ENCODE measurements at places on chromosomes 5 and 9. TPM values are rescaled to one million over a fixed set of nuclear protein-coding genes. Genes with fewer than 3 reads are reported as not detected.

The ORM2 gene
- 1.4 TPM for total RNA-seq

GRCh38 chr9:22363421-22363887 is 83.2 kb upstream of the DMRTA1 start:
- DNase-seq: no peak

DNA sequence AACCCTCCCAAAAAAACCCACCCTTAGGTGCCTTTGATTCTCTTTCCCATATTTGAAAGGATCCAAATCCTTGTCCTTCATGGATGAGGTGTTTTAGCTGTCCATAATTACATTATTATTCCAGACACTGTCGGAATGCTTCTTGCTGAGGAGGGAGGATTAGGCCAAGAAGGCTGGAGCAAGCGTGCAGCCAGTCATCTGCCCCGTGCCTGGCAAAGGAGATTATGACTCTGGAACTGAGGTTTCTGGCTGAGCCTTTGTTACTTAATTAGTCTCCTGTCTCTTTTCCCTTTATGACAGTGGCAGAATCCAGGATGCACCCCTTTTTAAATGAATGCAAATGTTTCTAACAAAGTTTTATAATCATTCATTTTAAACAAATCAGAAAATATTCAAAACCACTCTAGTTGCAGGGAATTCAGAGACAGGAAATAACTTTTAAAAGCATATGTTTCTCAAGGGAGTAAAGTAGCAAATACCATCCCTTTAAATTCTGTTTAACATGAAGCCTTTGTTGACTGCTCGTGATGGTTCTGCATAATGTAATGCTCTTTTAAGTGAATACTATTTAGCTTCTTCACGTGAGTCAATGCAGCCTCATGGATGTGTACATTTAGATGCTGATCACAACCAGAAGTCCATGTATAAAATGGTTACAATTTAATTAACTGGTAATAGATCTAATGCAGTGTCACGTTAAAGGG is 69.8 kb downstream of the GALNT10 start:
- no peak for DNase-seq

GRCh38 chr9:128068386-128069205 is 564 bp downstream of the SLC25A25 start:
- no peak for DNase-seq

The HABP4 gene
- 7.5 TPM for total RNA-seq

Measured in H9 (cell line).